ENCODE measurements at places on chromosomes 4 and X. TPM values are rescaled to one million over a fixed set of nuclear protein-coding genes. Genes with fewer than 3 reads are reported as not detected.
A peak's percentile ranks its signal among the peaks of the same experiment; 100 is the strongest.

GRCh38 chrX:132204629-132205028, 14.6 kb downstream of the RAP2C start:
- H3K27me3 ChIP-seq: no peaks in the 10 kb centered on the region
- no peaks in the 10 kb centered on the region for H3K36me3 ChIP-seq
- no peak overlapping the region for H3K4me3 ChIP-seq
- H3K4me1 ChIP-seq: peaks cover 17% of the 10 kb centered on the region

GRCh38 chr4:70927502-70928137, 25.5 kb downstream of the MOB1B start:
- no peaks in the 10 kb centered on the region for H3K27me3 ChIP-seq
- no peaks in the 10 kb centered on the region for H3K36me3 ChIP-seq
- H3K4me1 ChIP-seq: no peaks in the 10 kb centered on the region
- H3K4me3 ChIP-seq: no peak overlapping the region
- no peak for DNase-seq
- H3K27ac ChIP-seq: no peak overlapping the region

- no peak overlapping the region for H3K27ac ChIP-seq
- H3K36me3 ChIP-seq: no peaks in the 10 kb centered on the region
- no peaks in the 10 kb centered on the region for H3K4me1 ChIP-seq
- H3K27me3 ChIP-seq: no peaks in the 10 kb centered on the region
- peak; percentile 67 for DNase-seq
These were observed 24.3 kb upstream of the CD38 start for GRCh38 chr4:15753786-15754185.

DNA sequence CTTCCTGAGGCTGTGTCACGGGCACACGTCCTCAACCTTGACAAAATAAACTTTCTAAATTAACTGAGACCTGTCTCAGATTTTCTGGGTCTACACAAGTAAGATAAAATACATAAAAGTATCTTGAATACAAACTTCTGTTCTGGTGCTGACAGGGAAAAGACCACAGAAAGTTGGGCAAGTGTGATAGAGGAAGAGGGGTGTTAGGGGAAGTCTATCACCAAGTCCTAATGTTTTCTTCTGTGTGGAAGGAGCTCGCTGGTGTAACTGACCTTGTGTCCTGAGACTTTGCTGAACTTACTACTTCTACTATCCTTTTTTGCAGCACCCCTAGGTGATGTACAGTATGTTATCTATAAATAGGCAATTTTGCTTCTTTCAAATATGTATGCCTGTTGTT, 97.0 kb upstream of the STIM2 start:
- H3K27ac ChIP-seq: no peak overlapping the region
- H3K36me3 ChIP-seq: no peaks in the 10 kb centered on the region
- no peaks in the 10 kb centered on the region for H3K27me3 ChIP-seq
- no peak overlapping the region for H3K4me3 ChIP-seq
- DNase-seq: no peak
- H3K4me1 ChIP-seq: no peaks in the 10 kb centered on the region

DNA sequence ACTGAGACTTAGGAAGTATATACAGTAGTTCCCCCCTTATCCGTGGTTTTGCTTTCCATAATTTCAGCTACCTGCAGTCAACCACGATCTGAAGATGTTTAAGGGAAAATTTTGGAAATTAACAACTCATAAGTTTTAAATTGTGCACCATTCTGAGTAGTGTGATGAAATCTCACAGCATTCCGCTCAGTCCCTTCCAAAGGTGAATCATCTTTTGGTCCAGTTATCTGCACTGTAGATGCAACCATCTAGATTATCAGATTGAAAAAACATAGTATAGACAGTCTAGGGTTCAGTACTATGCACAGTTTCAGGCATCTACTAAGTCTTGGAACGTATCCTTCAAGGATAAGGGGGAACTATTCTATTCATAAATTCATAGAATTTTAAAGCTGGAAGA, 109.0 kb downstream of the ANXA3 start:
- H3K4me1 ChIP-seq: no peaks in the 10 kb centered on the region
- no peaks in the 10 kb centered on the region for H3K36me3 ChIP-seq
- no peak for DNase-seq
- no peak overlapping the region for H3K27ac ChIP-seq
- no peak overlapping the region for H3K4me3 ChIP-seq
- no peaks in the 10 kb centered on the region for H3K27me3 ChIP-seq

- H3K27me3 ChIP-seq: no peaks in the 10 kb centered on the region
- no peak for DNase-seq
- no peaks in the 10 kb centered on the region for H3K36me3 ChIP-seq
These were observed 95.1 kb upstream of the BOD1L1 start for GRCh38 chr4:13722649-13723048.

GRCh38 chr4:72073816-72074215, 42.0 kb downstream of the NPFFR2 start:
- no peaks in the 10 kb centered on the region for H3K4me1 ChIP-seq
- no peaks in the 10 kb centered on the region for H3K36me3 ChIP-seq
- no peaks in the 10 kb centered on the region for H3K27me3 ChIP-seq

DNA sequence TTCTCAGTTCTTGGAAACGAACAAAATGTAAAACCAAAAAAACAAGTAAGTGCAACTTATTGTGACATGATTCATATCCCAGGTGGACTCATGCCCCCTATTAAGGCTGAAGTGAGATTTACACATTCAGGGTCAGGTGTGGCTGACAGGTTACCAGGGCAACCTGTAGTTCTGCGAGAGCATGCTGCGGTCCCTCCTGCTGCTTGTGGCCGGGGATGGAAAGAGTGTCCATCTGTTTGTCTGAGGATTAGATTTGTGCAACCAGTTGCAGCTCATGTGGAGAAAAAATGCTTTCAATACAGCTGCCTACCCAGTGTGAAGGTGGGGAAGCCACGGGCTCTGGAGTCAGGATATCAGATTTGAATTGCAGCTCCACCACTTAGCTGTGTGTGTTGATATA, 78.8 kb downstream of the FAM184B start:
- no peaks in the 10 kb centered on the region for H3K4me1 ChIP-seq
- H3K27me3 ChIP-seq: no peaks in the 10 kb centered on the region
- no peak for DNase-seq
- no peak overlapping the region for H3K27ac ChIP-seq
- no peak overlapping the region for H3K4me3 ChIP-seq
- no peaks in the 10 kb centered on the region for H3K36me3 ChIP-seq

GRCh38 chr4:118356731-118357130, 3.9 kb upstream of the PRSS12 start:
- no peak overlapping the region for H3K4me3 ChIP-seq
- H3K36me3 ChIP-seq: no peaks in the 10 kb centered on the region
- peaks cover 28% of the 10 kb centered on the region for H3K27me3 ChIP-seq
- H3K27ac ChIP-seq: no peak overlapping the region
- DNase-seq: no peak
- H3K4me1 ChIP-seq: no peaks in the 10 kb centered on the region

- no peak for DNase-seq
- no peak overlapping the region for H3K4me3 ChIP-seq
- no peak overlapping the region for H3K27ac ChIP-seq
- no peaks in the 10 kb centered on the region for H3K36me3 ChIP-seq
These were observed 189.9 kb downstream of the PTTG2 start for GRCh38 chr4:38149997-38150671.

AKAP14 gene
- not detected for total RNA-seq

ODAPH gene
- not detected for total RNA-seq

USP27X gene
- total RNA-seq: 3.6 TPM

Measured in sigmoid colon (tissue), 7 donors.